T-helper 17 cell (primary cell): ENCODE measurements at places on chromosomes 11 and 22. TPM values are rescaled to one million over a fixed set of nuclear protein-coding genes. Genes with fewer than 3 reads are reported as not detected.

Gene UBASH3B
- total RNA-seq = 23.6 TPM

Gene ESAM
- 3.5 TPM for total RNA-seq

Gene CRYBA4
- not detected for total RNA-seq

Gene MB
- not detected for total RNA-seq

Gene MUC2
- total RNA-seq = not detected

Gene LRRC4C
- not detected for total RNA-seq

Gene IGLL1
- not detected for total RNA-seq

GRCh38 chr11:93796441-93797231 lies 12.6 kb downstream of the MED17 start:
- no peak overlapping the region for H3K27ac ChIP-seq
- DNase-seq = no peak
- H3K27me3 ChIP-seq = no peaks in the 10 kb centered on the region
- peaks cover 10% of the 10 kb centered on the region for H3K4me1 ChIP-seq
- H3K36me3 ChIP-seq = no peaks in the 10 kb centered on the region

DNA sequence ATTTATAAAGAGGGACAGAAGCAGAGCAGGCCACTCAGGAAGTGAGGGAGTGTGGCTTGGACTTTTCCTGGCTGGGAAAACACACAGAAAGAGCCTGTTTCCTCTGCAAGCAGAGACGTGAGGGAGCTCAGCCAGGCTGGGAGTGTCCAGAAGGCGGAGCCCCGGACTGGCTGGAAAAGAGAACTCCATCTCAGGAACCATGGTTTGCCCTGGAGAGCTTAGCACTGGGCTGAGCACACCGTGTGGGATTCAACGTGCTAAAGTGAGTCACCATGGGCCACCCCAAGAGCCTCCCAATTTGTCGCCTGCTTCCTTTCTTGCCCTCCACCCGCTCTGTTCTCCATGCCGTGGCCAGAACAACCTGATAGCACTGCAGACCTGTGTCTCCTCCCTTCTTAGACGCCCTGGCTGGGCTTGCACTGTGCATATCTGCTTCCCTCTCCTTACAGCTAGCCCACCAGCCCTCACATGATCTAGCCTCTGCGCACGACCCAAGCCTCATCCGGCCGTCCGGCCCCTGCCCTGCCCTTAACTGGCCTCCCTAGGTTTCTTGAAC lies 51.8 kb downstream of the GALNT18 start:
- DNase-seq = no peak
- H3K36me3 ChIP-seq = peaks cover 4% of the 10 kb centered on the region
- no peak overlapping the region for H3K4me3 ChIP-seq
- peaks cover 33% of the 10 kb centered on the region for H3K27me3 ChIP-seq
- no peak overlapping the region for H3K27ac ChIP-seq
- peaks cover 5% of the 10 kb centered on the region for H3K4me1 ChIP-seq

DNA sequence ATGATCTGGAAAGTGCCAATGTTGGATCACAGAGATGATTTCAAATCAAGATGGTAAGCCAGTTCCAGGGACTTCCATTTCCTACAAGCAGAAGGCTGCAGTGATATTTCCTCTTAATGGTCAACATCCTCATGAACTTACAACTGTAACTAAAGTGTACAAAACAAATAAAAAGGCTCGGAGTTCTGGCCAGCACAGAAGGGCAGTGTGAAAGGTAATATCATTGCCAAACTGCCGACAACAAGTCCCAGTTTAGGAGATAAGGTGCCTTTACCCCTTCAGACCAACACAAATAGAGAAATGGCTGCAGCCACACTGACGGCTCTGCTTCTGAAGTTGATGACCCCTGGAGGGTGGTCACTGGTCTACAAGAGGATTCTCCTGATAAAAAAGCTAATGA lies 91.1 kb downstream of the ETS1 start:
- H3K27me3 ChIP-seq = no peaks in the 10 kb centered on the region
- DNase-seq = no peak
- peak overlapping the region; percentile 100 for H3K27ac ChIP-seq

- no peaks in the 10 kb centered on the region for H3K36me3 ChIP-seq
- peaks cover 29% of the 10 kb centered on the region for H3K27me3 ChIP-seq
- no peaks in the 10 kb centered on the region for H3K4me1 ChIP-seq
- H3K27ac ChIP-seq = no peak overlapping the region
These were observed 152.5 kb upstream of the POU2AF2 start for GRCh38 chr11:111093061-111093460.

GRCh38 chr22:27201741-27202140 lies 544.4 kb downstream of the MIAT start:
- H3K4me1 ChIP-seq = no peaks in the 10 kb centered on the region
- no peak overlapping the region for H3K27ac ChIP-seq
- no peak overlapping the region for H3K4me3 ChIP-seq
- DNase-seq = no peak

- DNase-seq = peak; percentile 72
- no peak overlapping the region for H3K27ac ChIP-seq
- H3K4me1 ChIP-seq = peaks cover 6% of the 10 kb centered on the region
- H3K4me3 ChIP-seq = peak overlapping the region; percentile 31
- peaks cover 2% of the 10 kb centered on the region for H3K36me3 ChIP-seq
- H3K27me3 ChIP-seq = peaks cover 35% of the 10 kb centered on the region
These were observed 54.8 kb upstream of the CAPRIN1 start for GRCh38 chr11:33996498-33997454.

- no peaks in the 10 kb centered on the region for H3K27me3 ChIP-seq
- no peak overlapping the region for H3K4me3 ChIP-seq
- H3K4me1 ChIP-seq = peaks cover 7% of the 10 kb centered on the region
These were observed 102.2 kb upstream of the NNMT start for GRCh38 chr11:114193730-114194679.

DNA sequence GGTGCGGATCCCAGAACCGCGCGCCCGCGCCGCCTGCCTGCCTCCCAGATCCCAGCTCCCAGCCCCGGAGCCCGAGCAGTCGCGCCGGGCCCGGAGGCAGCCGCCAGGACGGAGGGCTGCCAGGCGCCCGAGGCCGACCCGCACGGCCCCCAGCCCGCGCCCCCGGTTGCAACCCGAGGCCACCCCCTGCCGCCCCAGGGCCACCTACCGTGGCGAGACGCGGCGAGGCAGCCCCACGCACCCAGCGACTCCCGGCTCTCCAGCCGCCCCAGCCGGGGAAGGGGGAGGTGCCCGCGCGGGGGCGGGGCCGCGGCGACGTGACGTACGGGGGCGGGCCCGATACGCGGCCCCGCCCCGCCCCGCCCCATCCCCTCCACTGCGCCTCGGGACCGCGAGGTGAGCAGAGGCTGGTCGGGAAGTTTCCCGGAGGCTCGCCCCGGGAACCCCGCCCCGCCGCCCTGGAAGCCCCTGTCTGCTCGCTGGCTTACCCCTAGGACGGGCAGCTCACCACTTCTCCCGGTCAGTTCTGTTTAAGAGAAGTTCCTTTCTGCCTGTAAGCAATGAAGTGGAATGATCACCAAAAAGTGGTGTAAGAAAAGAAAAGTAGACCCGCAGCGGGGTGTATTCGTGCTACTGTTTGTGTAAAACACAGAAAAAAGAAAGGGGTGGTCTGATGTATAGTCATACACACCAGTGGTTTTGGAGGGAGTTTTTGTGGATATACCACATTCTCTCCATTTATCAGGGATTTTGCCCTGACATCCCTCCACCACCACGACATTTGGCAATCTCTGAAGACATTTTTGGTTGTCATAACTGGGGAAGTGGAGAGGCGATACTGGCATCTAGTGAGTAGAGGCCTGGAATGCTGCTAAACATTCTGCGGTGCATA lies at the start of gene TPST2:
Gene TPST2, minus strand, starts transcription at position 288 of the 892 bp plus-strand sequence. CDS start 48,502 bp downstream, outside the sequence.
- H3K27me3 ChIP-seq = no peaks in the 10 kb centered on the region
- H3K4me1 ChIP-seq = peaks cover 38% of the 10 kb centered on the region
- peak within 1 kb of the TSS; percentile 94 for H3K4me3 ChIP-seq
- no peaks in the 10 kb centered on the region for H3K36me3 ChIP-seq
- peak; percentile 76 for DNase-seq

GRCh38 chr11:86481399-86481798 lies 106.7 kb downstream of the CCDC81 start:
- no peaks in the 10 kb centered on the region for H3K36me3 ChIP-seq
- no peak for DNase-seq
- no peaks in the 10 kb centered on the region for H3K4me1 ChIP-seq
- no peak overlapping the region for H3K4me3 ChIP-seq
- no peaks in the 10 kb centered on the region for H3K27me3 ChIP-seq

GRCh38 chr11:6653097-6653496 lies 2.5 kb downstream of the DCHS1 start:
- H3K27ac ChIP-seq = no peak overlapping the region
- no peak overlapping the region for H3K4me3 ChIP-seq
- peaks cover 6% of the 10 kb centered on the region for H3K36me3 ChIP-seq

GRCh38 chr22:36853407-36854099 lies 7.3 kb upstream of the NCF4 start:
- peaks cover 13% of the 10 kb centered on the region for H3K4me1 ChIP-seq
- DNase-seq = peak; percentile 90
- no peaks in the 10 kb centered on the region for H3K36me3 ChIP-seq
- peak overlapping the region; percentile 82 for H3K4me3 ChIP-seq

GRCh38 chr11:125091247-125091876 lies 20.1 kb downstream of the TMEM218 start:
- no peak for DNase-seq
- H3K4me1 ChIP-seq = peaks cover 2% of the 10 kb centered on the region
- H3K27me3 ChIP-seq = no peaks in the 10 kb centered on the region
- no peak overlapping the region for H3K4me3 ChIP-seq
- H3K36me3 ChIP-seq = peaks cover 2% of the 10 kb centered on the region

DNA sequence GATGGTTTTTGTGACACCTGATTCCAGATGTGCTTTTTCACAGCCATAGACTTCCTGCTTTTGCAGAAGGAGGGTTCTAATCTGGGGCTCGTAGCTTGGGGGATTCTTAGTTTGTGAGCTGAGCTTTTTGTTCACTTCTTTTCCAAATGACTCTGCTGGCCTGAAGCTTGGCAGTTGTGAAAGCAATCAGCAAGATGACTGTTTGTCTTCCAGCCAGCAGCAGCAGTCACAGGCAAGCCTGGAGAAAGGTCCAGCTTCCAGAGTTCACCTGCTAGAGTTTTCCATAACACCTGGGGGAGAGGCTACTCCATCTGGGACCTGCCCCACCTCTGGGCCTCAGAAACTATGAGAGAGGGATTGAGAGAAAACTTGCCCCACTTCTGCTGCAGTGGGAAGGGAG lies 4.1 kb downstream of the MARK2 start:
- peak overlapping the region; percentile 99 for H3K27ac ChIP-seq
- peaks cover 14% of the 10 kb centered on the region for H3K36me3 ChIP-seq
- no peak overlapping the region for H3K4me3 ChIP-seq
- no peak for DNase-seq
- H3K27me3 ChIP-seq = no peaks in the 10 kb centered on the region
